ENCODE measurements at places on chromosomes 13 and 19.

GRCh38 chr13:109180905-109181425 lies 551.6 kb downstream of the MYO16 start:
- no peak for DNase-seq

GRCh38 chr13:20411638-20412342 lies 113.9 kb downstream of the CRYL1 start:
- no peak for DNase-seq

- no peak for DNase-seq
Measured at GRCh38 chr13:79803989-79804388, 323.0 kb downstream of the NDFIP2 start.

DNA sequence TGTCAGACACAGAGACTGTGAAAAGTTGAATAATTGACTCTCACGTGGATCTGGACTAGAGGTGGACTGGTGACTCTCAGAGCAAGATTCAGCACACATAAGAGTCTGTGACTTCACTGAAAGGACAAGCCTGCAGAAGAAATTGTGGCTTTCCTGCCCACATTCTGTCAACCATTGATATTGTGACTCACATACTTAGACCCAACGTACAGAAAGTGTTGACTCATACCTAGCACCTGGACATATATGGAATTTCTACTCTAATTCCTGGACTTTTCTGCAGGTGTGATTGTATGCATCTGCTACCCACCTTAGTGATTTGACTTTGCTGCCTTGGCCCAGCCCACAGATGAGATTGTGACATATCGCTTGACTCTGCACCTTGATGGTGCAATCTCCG lies 15.6 kb upstream of the ZNF730 start:
- no peak for DNase-seq

- no peak for DNase-seq
Measured at GRCh38 chr19:5122121-5122400, 153.1 kb downstream of the KDM4B start.

DNA sequence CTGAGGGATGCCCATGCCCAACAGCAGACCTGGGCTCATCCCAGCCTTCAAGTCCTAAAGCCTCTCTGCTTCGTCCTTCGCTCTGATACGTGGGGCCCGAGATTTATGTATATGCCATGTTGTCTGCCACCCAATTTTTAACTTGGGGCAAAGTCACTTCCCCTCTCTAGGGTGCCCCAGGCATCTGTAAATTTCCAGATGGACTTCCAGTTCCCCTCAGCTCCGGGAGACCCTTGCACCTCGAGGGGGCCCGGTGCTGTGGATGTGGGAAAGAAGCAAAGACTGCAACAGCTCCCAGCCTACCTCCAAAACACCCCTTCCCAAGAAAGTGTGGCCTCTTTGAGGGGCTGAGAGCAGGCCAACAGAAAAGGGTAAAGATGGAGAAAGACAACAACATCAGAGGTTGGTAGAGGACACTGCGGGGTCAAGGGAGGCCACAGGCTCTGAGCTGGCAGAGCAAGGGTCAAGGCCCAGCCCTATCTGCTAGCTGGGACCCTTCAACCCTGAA lies 97.4 kb downstream of the STK24 start:
- no peak for DNase-seq

DNA sequence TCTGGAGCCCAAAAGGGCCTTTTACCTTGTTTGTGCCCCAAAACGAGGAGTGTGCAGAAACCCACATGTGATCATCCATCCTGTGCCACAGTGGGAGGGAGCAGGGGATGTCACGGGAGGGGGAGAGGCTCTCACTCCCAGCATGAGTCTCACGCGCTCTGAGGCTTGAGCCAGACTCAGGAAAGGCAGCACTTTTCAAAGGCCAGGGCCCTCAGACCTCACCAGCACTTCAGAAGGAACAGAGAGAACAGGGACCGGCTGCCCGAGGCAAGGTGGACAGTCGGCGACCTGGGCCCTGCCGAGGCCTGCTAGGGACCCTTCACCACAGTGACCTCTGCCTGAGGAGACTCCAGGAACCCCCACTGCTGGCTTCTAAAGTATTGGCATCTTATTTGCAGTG lies 71.7 kb upstream of the WASF3 start:
- DNase-seq = no peak

GRCh38 chr13:95381212-95381527 lies 79.9 kb upstream of the ABCC4 start:
- DNase-seq = no peak

- DNase-seq = no peak
Measured at GRCh38 chr19:16366433-16367260, 42.0 kb downstream of the KLF2 start.

GRCh38 chr13:86121881-86122280 lies 322.7 kb upstream of the SLITRK6 start:
- no peak for DNase-seq

- DNase-seq = no peak
Measured at GRCh38 chr19:1038978-1039645, 795 bp upstream of the ABCA7 start.

- DNase-seq = no peak
Measured at GRCh38 chr19:39030854-39031367, 1.4 kb downstream of the FBXO27 start.

DNA sequence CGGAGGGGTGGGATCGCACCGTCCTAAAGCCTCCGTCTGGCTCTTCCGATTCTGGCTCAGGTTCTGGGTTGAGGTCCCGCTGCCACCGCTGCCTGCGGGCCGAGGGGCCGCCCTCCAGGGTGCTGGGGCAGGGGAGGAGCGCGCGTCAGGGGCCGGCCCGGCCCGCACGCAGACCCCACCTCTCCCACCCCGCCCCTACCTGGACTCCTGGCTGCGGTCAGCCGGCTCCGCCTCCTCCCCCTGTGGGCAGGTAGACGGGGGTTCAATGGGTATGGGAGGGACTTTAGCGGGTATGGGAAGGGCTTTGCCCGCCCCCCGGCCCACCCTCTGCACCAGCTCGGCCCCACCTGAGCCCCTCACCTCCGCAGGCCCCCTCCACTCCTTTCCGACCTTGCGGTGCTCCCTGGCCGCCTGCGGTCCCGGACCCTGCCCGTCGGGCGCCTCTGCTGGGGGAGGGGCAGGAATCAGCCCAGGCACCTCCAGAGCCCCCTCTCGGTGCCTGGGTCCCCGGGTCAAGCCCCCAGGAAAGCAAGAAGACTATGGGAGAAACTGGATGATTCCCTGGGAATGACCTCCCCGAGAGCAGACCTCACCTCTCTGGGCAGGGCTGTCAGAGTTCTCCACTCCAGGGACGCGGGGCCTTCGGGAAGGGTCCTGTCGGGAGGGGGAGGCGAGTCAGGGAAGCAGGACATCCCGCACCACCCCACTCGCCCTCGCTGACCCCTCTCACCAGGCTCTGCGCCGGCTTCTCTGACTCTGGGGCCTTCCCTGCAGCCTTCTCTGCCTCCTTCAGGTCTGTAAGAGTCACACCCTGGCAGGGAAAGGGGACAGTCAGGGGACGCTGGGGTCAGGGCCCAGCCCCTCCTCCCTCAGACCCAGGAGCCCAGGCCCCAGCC lies 17.0 kb downstream of the EPS8L1 start:
- no peak for DNase-seq

DNA sequence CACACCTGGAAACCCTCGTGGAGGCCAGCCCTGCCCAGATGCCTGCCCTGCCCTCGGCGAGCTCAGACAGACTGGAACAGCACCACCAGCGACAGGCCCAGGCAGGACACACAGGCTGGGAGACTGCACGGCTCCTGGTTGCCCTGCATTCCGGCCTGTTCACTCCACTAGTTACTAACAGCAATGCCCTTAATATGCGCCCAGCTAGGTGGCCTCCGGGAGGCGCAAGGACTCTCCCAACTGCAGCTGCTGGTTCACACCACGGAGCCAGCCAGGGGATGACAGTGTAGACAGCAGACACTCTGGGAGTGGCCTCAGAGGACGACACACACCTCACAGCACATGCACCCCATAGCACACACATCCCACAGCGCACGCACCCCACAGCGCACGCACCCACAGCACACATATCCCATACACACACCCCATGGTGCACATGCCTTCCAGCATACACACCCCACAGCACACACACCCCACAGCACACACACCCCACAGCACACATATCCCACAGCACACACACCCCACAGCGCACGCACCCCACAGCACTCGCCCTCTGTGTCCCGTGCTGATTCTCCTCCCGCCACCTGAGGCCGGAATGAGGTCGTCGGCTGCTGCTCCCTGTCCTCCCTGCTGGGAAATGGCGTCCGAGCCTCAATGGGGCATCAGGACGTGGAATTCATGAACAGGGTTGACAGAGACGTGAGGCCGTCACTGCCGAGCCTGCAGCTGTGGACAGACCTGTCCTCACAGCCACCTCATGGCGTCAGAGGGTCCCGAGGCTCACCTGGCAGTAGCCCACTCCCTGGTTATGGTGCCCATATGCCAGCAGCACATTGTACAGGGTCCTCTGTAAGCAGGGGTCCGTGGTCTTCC lies 13.6 kb downstream of the GRTP1 start:
- DNase-seq = no peak

GRCh38 chr13:59474696-59475095 lies 689.0 kb downstream of the DIAPH3 start:
- no peak for DNase-seq

GRCh38 chr13:27783111-27783510 lies 9.2 kb upstream of the GSX1 start:
- no peak for DNase-seq

GRCh38 chr19:33280351-33280921 lies 21.9 kb downstream of the CEBPA start:
- no peak for DNase-seq

GRCh38 chr13:48477191-48477855 lies 55.6 kb downstream of the RCBTB2 start:
- DNase-seq = no peak

- no peak for DNase-seq
Measured at GRCh38 chr19:912181-913079, 589 bp downstream of the R3HDM4 start.

DNA sequence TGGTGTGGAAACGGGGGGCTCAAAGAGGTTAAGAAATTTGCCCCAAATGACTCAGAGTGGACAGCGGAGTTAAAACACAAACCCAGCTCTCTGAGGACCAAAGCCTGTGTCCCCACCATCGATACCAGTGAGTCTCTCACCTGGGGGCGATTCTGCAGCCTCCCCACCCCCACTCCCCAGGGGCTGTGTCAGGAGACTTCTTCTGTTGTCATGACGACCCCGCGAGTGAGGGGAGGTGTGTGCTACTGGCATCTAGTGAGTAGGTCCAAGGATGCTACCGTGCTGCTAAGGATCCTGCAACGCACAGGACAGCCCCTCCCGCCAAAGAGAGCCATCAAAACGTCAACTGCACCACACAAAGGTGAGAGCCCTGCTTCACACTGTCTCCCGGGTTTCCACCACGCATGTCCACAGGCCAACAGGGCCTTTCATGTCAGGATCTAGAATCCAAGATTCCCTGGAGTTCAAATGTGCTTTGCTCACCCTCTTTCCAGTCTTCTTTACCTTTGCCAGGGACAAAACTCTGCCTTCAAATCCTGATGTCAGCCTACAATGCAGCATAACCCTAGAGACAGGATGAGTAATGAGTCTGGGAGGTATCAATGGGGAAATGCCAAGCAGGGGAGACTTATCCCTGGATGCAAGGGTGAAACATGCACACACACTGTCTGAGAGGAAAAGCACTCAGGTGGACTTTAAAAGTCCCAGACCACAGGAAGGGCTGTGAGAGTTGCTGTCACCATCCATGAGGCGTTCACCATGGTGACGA lies 3.9 kb downstream of the RANBP3 start:
- DNase-seq = no peak

- no peak for DNase-seq
Measured at GRCh38 chr19:49553451-49554271, 25.9 kb downstream of the RCN3 start.

DNA sequence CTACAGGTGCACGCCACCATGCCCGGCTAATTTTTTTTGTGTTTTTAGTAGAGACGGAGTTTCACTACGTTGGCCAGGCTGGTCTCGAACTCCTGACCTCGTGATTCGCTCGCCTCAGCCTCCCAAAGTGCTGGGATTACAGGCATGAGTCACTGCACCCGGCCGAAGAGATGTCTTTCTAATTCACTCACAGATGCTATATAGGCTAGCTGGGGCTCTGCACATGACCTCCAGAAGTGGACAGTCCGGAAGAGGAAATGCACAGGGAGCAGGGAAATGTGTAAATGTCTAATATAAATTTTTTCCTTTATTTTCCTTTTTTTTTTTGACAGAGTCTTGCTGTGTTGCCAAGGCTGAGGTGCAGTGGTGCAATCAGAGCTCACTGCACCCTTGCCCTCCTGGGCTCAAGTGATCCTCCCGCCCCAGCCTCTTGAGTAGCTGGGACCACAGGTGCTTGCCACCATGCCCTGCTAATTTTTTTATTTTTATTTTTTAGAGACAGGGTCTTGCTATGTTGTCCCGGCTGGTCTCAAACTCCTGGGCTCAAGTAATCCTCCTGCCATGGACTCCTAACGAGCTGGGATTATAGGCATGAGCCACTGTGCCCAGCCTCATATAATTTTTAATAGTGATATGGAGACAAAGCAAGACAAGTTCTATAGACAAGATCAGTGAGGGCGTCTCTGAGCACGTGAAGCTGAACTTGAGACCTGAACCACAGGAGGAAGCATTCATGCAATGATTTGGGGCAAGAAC lies 8.4 kb downstream of the GIPC1 start:
- DNase-seq = no peak

- no peak for DNase-seq
Measured at GRCh38 chr13:48866249-48866648, 109.5 kb upstream of the FNDC3A start.

- no peak for DNase-seq
Measured at GRCh38 chr13:35473802-35474201, 2.7 kb downstream of the MAB21L1 start.

- no peak for DNase-seq
Measured at GRCh38 chr13:100069278-100069677, 19.6 kb upstream of the PCCA start.

DNA sequence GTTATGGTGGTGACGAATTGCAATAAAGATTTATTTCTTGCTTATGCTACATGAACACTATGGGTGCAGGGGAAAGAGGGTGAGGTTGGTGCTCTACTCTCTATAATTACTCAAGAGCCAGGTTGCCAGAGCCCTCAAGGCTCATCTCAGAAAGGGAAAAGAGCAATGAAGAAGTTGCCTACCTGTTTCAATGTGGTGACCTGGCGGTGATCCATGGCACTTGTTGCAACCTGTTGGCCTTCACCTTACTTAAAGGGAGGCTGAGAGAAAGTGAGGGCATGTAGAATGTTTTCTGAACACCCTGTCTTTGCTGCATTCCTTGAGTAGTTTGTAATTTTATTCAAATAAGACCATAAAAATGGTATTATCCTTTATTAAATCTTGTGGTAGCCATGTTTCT lies 394.4 kb downstream of the GPC6 start:
- no peak for DNase-seq

GRCh38 chr13:31053091-31053490 lies 108.6 kb downstream of the HSPH1 start:
- DNase-seq = no peak
